ENCODE measurements at places on chromosomes 16 and 17.

DNA sequence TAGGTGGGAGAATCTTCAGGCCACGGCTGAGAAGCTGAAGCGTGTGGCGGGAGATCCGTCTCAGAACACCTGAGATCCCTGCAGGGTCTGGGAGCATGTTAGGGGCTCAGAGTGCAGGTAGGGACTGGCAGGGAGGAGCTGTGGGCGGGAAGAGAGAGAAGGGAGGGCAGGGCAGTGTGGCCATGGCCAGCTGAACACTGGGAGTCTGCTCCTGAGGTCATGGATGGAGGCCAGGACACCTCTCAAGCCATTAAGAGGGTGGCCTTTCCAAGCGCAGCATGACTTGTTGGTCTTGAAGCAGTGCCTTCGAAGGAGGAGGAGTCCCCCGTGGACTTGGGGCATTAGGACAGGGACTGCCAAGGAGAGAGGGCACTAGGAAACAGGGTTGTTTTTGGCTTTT lies 23.7 kb downstream of the NAA60 start:
- DNase-seq = no peak

DNA sequence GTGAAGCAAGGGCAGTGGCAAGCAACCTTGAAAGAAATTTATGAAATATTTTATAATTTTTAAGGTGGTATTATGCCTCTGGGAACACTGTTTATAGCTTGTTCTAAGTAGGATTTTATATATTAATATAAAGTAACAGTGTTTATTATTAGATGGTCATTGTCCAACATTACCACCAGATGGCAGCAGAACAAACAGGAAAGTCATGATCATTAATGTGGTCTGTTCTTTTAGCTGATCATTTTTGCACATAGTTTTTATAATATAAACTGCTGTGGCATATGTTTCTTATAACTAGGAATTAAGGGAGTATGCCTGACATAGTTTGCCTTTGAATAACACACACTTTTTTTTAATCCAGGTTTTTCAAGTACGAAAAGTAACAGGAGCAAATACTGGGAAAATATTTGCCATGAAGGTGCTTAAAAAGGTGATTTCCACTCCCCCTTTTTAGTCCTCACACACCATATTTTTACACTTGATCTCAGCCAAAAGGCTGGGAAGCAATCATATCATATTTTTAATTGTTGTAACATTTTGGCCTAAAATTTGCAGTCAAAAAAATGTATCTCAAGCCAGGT lies 21.4 kb downstream of the RPS6KB1 start:
- DNase-seq = peak; percentile 77

- no peak for DNase-seq
These were observed 10.4 kb upstream of the RUNDC3A start for GRCh38 chr17:44297975-44298374.

DNA sequence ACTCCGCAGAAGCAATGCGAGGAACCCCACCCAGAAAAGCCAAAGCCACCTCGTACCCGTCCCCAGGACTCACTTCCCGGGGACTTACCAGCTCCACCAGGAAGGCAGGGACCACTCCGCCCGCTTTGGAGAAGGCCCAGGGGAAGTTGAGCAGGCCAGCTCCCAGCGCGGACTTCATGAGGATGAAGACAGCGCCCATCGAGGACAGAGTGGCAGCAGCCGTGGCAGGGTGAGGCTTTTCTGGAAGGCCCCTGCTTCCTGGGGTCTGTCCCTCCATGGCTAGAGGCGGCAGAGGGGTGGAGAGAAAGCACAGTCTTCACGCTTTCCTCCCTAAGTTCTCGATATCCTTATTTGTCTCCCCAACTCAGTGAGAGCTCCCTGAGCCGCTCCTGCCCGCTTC lies 714 bp downstream of the SLC38A8 start:
- no peak for DNase-seq

GRCh38 chr17:76353004-76353598 lies 615 bp downstream of the PRPSAP1 start:
- DNase-seq = no peak

GRCh38 chr17:50469208-50469605 lies 527 bp upstream of the CHAD start:
- no peak for DNase-seq

- DNase-seq = no peak
These were observed 88.6 kb downstream of the AMFR start for GRCh38 chr16:56336711-56337110.

All from AML-193 (cell line).